NCI-H2081 treated with DMSO at 0.1 percent for 48 hours (cell line): ENCODE measurements at places on chromosomes 7 and 10.

GRCh38 chr10:21995557-21995956 is 8.0 kb downstream of the DNAJC1 start:
- no peak for DNase-seq

- no peak for DNase-seq
Observed at GRCh38 chr10:11404901-11405300, 206.5 kb downstream of the USP6NL start.

DNA sequence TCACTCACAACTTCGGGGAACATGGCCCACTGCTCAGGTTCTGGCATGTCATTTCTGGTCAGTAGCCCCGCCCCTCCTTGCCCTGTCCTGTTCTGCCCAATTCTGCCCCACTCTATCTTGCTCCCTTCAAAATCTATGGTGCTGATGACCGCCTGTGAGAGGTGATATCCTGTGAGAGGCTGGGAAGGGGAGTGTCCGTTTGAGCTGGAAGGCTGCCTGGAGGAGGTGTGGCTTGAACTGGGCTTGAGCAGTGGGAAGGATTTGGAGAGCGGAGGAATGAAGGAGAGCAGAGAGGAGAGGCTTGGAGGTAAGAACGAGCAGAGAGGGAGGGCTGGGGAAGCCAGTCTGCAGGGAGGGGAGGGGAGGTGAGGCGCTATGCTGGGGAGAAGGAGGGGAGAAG is 145.3 kb downstream of the RPS24 start:
- no peak for DNase-seq

- no peak for DNase-seq
Observed at GRCh38 chr7:94394437-94395140, at the start of gene COL1A2. Gene COL1A2, plus strand, starts transcription at chr7:94394895. Its CDS starts 137 bp downstream, at chr7:94395032.

DNA sequence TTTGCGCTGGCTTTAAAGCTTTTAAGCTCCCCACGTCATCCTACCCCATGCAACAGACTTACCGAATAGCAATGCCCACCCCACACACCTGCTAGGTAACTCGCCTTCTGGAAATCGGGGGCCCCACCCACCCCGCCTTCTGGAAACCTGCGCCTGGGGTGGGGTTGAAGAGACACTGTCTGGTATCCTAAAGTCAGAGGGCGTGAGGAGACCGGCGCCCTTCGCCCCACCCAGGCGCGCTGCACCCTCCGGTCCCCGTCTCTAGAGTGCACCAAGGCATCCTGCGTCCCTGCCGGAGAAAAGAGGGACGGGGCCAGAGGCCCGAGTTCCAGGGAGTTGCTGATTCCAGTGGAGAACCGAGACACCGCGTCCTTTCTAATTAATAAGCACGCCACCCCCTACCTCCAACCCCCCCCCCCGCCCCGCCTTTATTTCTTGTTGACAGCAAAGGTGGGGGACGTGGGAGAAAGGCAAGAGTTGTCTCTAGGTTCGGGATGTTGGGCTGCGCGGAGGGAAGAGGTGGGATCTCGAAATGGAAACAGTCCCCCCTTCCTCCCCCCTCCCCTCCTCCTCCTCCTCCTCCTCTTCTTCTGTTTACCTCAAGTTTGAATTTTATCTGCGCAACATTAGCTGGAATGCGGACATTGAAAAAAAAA is 220.9 kb upstream of the MKLN1 start:
- DNase-seq: no peak

DNA sequence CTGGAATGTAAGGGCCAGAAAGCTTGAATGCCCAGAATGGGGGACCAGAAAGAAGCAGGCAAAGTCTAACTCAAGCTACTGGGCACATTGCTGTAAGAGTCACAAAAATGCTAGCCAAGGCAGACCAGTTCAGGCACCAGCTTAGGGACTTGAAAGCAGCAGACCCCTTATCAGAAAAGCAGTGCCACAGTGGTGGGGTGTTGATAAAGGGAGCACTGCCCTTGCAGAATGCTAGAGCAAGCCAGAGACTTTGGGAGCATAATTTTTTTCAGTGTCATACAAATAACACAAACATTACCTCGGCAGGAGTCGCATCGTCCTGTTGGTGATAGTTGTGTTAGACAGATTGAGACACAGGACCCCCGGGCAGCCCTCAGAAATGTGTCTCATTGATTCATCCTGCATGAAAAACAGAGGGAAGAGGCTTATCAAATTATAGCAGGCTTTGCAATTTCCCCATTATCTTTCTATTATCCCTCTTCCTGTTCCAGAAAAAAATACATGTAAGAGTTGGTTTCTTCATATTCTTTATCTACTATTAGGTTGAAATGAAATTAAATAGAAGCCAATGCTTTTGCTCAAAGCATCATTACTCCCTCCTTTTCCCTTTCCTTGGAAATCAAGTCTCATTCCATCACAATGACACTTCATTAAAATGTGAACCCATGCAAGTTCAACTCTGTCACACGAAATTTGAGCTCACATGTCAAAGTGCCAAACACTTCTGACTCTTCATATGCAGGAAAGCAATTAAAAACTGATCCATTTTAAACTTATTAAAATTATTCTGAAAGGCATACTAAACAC is 13.4 kb downstream of the LRRC17 start:
- no peak for DNase-seq

- no peak for DNase-seq
Observed at GRCh38 chr7:123633553-123633952, 22.1 kb upstream of the LMOD2 start.

GRCh38 chr10:101780818-101781654 is 2.2 kb downstream of the NPM3 start:
- DNase-seq: no peak

DNA sequence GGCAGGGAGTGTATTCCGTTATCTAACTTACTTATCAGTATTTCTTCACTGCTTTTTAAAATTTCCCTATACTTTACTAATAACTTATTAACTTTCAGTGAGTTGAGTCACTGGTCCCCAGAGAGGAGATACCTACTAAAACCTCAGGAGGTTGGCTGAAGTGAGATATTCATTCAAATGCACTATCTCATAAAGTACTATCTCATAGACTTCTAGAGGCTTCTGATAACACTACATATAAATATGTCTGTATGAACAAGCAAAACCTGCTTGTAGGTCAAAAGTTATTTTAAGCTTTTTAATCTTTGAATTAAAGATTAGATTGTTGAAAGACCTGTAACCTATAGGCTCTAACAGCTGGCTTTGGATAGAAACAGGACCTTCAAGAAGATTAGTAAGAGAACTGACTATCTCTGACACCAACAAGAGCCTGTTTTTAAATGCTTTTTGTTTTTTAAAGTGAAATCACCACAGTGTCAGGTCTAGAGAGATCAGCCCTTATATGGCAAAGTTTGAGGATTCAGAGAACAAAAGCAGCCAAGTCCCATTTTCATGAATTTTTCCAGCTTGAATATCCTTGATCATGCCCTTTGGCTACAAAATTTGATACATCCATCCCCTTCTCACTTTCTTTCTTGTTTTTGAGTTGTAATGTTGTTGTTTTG is 242.2 kb downstream of the ARL4A start:
- DNase-seq: no peak

DNA sequence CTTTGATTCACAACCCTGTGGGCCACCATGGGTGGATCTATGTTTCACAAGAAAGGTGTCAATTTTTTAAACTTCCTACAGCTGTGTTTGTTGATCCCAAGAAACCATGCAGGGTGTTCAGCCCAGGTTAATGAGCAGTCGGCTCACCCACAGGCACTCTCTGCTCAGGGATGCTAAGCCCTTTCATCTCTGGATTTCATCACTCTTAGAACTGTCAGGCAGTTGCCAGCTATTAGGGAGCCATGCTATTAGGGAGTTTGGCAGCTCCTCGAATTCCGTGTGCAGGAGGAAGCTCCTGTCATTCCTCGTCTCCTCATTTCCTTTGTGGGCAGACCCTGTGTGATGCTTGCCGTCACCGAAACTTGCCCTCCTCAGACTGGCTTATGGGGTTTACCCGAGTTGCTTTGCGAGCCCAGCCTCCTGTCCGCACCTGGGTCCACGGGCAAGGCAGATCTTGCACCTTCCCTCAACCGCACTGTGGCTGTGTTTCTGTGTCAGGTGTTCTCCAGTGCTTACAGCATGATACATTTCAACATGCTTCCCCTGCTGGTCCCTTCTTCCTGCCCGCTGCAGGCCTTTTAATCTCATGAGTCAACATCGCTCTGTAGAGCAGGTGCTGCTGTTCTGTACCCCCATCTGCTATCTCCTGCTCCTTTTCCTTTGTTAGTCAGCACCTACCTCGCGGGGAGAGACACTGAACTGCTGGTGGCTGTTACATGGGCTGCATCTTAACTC is 509.8 kb downstream of the SUGCT start:
- no peak for DNase-seq

- DNase-seq: no peak
Observed at GRCh38 chr10:106226828-106227227, 937.7 kb downstream of the SORCS1 start.

DNA sequence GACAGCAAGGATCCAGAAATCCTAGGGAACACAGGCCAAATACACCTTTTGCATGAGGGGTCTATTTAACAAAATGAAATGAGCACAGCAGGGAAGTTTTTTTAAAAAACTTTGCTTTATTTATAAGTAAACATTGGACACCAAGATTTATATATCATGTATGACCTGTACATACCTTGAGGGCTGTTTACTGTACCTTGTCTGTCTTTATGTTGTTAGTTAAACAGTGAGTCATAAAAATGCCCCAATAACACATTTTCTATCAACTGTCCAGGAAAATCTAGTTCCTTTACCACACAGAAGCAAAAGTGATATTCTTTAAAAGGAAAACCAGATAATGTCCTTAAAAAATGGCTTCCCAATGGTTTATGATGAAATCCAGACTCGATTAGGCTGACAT is 45.1 kb upstream of the AGR3 start:
- DNase-seq: no peak

DNA sequence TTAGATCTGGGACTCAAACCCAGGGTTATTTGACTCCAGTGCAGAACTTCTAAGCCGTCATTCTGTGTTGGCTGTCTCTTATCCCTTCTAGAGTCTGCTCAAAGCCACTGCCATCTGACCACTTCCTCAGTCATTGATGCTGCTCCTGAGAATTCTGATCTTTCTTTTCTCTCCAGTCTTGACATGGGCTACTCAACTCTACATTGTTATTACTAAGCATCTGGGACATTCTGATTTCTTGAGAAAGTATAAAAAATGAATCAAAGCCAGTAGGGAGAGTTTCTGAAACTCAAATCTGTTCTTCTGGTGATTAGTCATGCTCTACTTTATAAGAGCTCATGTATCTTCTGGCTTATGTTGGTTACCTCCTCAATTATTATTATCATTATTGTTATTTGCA is 48.7 kb downstream of the ANK3 start:
- DNase-seq: no peak

DNA sequence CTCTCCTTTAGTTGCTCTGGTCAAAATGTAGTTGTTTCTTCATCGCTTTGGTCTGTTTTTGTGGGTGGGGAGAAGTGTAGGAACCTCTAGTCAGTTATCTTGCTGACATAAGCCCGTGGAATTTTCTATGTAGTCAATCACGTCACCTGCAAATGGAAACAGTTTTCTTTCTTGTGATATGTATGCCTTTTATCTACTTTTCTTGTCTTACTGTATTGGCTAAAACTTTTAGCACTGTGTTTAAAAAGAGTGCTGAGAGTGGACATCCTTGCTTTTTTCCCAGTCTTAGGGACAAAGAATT is 42.3 kb downstream of the AKR1E2 start:
- DNase-seq: no peak

DNA sequence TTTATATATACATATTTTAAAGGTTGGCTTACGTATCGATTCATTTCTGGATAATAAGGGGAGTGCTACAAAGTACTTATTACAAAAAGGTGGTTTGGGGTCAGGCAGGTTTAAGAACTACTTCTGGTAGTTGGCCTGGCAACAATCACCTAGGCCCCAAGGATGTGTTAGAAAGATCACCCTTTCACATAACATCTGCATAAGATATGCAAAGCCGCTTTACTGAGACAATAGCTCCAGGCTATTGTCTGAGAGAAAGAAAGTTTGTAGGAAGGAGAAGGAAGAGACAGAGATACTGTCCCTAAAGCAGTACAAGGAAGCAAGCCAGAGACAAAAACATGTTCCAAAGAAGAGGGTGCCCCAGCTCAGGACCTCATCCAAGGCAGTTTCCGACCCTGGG is 6.2 kb downstream of the PAXIP1 start:
- DNase-seq: no peak

DNA sequence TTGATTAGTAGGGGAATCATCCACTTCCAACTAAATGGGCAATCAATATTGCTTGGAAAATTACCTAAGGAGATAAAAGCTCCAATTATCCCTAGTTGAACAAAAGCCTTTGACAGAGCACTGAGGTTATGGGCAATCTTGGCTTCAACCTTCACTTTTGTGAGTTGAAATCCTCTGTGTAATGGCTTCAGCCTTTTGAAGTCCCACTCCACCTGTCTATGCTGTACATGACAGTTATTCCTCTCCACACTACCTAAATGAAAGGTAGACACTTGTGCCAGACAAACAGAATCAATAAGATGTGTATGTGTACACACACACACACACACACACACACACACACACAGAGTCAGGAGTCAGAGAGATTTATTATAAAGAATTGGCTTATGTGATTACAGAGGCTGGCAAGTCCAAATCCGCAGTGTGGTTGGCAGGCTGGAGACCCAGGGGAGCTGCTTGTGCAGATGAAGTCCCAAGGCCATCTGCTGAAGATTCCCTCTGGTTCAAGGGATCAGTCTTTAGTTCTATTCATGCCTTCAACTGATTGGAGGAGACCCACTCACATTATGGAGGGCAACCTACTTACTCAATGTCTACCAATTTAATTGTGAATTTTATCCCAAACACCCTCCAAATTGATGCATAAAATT is 164.8 kb upstream of the CDC14C start:
- no peak for DNase-seq

GRCh38 chr10:132712291-132712690 is 73.7 kb downstream of the NKX6-2 start:
- DNase-seq: no peak

DNA sequence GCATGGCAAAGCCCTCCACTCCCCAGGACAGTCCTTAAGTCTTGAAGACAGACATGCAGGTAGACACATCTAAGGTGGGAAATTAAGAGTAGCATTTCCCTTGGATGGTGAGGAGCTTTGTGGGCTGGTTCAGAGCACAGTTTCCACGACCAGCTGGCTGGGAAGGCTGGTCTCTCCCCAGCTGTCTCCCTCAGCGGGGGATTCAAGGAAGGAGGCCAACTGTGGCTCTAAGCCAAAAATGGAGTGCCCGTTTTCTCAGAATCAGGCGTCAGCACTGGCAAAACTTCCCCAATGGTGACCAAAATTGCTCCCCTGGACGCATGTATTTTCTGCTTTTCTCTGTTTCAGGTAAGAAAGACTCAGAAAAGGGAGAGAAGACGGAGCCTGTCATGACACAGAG is 230.6 kb upstream of the FZD8 start:
- DNase-seq: no peak

- DNase-seq: no peak
Observed at GRCh38 chr7:125136341-125136740, 206.7 kb upstream of the POT1 start.

- DNase-seq: no peak
Observed at GRCh38 chr7:64946772-64947171, 43.7 kb downstream of the ZNF273 start.

- DNase-seq: no peak
Observed at GRCh38 chr10:22652988-22653481, 61.3 kb downstream of the PIP4K2A start.

DNA sequence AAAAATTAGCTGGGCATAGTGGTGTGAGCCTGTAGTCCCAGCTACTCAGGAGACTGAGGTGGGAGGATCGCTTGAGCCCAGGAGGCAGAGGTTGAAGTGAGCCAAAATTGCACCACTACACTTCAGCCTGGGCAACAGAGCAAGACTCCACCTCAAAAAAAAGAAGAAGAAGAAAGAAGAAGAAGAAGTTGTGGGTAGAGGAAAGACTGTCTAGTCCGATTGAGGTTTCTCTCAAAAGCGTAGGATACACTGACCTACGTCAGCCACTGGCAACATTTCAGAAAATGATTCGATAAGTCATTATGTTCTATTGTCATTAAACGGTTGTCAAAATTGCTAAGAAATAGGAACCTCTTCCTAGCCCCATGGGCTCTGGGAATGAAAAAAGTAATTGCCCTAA is 22.3 kb upstream of the RHBDD2 start:
- no peak for DNase-seq
